Naive thymus-derived CD8-positive, alpha-beta T cell (primary cell): ENCODE measurements at places on chromosomes 3 and 15.

DNA sequence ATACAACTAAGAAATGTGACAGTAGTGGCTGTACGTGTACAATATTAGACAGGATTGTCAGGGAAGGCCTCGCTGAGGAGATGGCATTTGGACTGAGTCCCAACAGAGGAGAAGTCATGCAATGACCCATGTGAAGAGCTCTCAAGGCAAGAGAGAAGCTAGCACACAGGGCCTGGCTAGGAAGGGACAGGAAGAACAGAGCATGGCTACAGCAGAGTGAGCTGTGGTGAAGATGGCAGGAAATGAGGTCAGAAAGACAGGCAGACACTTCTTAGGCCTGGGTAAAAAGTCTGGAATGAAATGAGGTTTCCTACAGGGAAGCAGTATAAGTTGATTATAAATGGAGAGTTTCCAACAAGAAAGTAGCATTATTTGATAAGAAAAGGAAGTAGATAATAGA, 33.2 kb upstream of the LEKR1 start:
- H3K36me3 ChIP-seq = no peaks in the 10 kb centered on the region
- H3K27ac ChIP-seq = peak overlapping the region; percentile 54
- H3K4me1 ChIP-seq = peaks cover 27% of the 10 kb centered on the region

GRCh38 chr15:64810497-64811326, 14.7 kb downstream of the PIF1 start:
- H3K27me3 ChIP-seq = peaks cover 2% of the 10 kb centered on the region
- no peak overlapping the region for H3K27ac ChIP-seq
- peaks cover 6% of the 10 kb centered on the region for H3K4me1 ChIP-seq

- no peaks in the 10 kb centered on the region for H3K36me3 ChIP-seq
- no peak overlapping the region for H3K4me3 ChIP-seq
- H3K27ac ChIP-seq = no peak overlapping the region
Measured at GRCh38 chr3:144109944-144110343, 138.3 kb downstream of the DIPK2A start.

- H3K27ac ChIP-seq = no peak overlapping the region
- no peak for DNase-seq
- H3K4me3 ChIP-seq = no peak overlapping the region
- H3K27me3 ChIP-seq = no peaks in the 10 kb centered on the region
- H3K4me1 ChIP-seq = no peaks in the 10 kb centered on the region
Measured at GRCh38 chr3:119541547-119541946, 17.9 kb downstream of the CD80 start.

DNA sequence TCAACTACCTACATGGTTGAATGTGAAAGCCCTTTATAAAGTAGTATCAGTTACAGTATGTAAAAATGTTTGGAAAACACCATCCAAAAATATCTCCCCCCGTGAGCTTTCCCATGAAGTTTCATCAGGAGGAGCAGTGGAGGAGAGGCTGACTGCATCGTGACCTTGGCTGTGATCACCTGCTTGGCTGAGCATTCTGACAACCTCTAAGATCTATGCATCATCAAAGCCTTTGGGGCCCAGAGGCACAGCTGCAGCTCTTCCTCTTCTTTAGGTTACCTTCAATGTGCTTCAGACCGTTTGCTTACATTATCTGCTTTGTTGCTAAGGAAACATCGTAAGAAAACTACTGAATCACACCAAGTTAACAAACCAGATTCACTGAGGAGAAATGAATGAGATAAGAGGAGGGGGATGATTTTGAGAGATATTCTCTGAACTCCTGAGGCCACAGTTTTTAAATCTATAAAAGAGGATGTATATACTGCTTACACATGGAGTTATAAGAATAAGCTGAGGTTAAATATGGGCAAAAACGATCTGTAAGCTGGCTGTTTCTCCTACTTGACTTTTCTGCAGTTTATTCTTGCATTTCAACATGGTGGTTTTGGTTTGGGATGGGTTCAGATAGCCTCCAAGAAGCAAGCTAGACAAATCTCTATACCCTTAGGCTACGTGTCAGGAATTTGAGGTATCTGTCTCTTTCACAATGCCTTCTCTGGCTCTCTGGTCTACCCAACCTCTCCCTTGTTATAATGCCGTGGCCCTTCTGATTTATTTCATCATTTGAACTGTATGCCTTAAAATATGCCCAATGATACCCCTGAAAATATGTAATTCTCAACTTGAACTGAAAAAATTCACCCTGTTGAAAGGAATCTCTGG, 4.0 kb downstream of the GCSAM start:
- peak overlapping the region; percentile 90 for H3K27ac ChIP-seq
- peaks cover 86% of the 10 kb centered on the region for H3K4me1 ChIP-seq
- H3K4me3 ChIP-seq = peak overlapping the region; percentile 40
- H3K36me3 ChIP-seq = peaks cover 29% of the 10 kb centered on the region

- no peak overlapping the region for H3K27ac ChIP-seq
- no peaks in the 10 kb centered on the region for H3K36me3 ChIP-seq
- no peak overlapping the region for H3K4me3 ChIP-seq
- no peak for DNase-seq
- peaks cover 1% of the 10 kb centered on the region for H3K4me1 ChIP-seq
Measured at GRCh38 chr3:177842302-177842701, 645.0 kb upstream of the TBL1XR1 start.

DNA sequence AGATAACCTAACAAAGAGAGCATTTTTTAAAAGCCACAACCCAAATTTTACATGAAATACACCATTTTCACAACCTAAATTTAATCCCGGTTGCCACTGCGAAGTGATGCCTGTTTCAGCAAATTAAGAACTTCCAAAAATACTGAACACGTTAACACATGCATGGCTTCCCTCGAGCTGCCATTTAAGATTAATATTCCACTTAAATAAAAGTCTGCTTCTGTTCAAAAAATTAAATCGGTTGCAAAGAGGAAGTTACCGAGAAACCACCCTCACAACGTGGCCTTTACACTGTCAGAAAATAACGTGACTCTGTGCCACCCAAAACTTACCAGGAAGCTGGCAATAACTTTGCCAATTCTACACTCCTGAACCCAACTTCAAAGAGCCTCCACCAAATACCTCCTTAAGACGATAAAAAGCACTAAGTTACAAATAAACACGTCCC, 1.2 kb downstream of the TBL1XR1 start:
- peaks cover 72% of the 10 kb centered on the region for H3K4me1 ChIP-seq
- peak overlapping the region; percentile 91 for H3K4me3 ChIP-seq
- H3K36me3 ChIP-seq = no peaks in the 10 kb centered on the region
